ENCODE measurements at places on chromosomes 16 and 17. TPM values are rescaled to one million over a fixed set of nuclear protein-coding genes. Genes with fewer than 3 reads are reported as not detected.
A peak's percentile ranks its signal among the peaks of the same experiment; 100 is the strongest.

DNA sequence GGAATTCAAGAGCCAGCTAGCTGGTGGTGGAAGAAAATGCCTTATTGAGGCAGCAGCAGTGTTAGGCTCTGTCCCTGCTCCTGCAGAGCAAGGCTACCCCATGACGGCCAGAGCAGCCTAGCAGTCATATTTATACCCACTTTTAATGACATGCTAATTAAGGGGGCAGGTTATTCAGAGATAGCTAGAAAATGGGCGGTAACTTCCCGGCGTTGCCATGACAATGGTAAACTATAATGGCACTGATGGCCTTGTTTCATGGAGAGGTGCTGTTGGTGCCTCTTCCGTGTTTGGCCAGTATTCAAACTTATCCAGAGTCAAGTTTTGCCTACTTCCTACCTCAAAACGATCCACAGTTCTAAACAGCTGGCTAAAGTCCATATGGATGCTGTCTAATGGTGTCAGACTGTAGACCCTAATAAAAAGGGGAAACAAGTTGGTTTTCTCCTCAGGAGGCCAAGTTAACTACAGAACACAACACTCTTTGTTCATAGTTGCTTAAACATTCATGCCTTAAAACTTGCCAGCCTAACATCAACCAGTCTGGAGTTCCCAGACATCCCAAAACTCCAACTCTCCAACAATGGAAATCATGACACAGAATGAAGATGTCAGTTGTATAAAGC, 3.7 kb upstream of the SCNN1B start:
- no peak for DNase-seq

DNA sequence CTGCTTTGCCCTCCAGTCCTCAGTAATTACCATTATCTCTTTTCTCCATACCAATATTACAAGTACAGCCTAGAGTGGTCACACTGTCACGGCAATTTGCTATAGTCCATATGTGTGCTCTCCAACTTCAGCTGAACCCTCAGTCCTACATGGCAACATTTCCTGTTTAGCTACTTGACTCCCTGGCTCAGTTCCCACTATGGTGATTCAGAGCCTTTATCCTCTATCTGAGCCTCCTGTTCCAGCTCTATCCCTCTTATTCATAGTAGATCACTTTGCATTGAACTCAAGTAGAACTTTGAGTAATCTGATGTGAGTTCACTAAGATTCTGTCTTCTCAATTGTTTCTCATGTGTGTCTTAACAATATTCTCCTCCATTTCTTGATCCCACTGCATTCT, 43.7 kb upstream of the GOSR1 start:
- peak; percentile 97 for DNase-seq

DNA sequence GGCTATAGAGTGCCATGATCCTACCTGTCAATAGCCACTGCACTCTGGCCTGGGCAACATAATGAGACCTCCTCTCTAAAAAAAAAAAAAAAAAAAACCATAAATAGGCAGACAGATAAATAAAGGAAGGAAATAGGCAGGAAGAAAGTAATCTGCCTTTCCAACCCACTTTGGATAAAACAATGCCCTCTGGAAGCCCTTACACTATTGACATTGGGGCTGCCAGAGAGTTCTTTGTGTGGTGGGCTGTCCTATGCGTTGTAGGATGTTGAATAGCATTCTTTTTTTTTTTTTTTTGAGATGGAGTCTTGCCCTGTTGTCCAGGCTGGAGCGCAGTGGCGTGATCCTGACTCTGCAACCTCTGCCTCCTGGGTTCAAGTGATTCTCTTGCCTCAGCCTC, 7.2 kb upstream of the RFWD3 start:
- DNase-seq, result no peak

DNA sequence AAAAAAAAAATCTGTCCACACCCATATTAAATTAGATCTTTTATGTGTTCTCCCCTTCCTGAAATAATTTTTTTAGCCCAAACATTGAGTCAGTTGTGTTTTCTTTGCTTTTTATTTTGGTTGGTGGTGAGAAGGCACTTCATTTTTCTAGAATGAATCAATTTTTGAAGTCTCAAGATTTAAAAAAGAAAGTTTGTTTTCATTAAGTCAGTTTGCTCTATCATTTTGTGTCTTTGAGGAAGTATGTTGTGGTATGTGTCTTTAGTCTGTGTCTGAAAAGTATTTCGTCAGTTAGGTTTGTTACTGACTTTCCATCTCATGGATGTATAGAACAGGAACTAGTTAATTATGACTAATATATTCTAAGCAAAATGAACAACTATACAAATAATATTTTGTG, 3.8 kb downstream of the IGF2BP1 start:
- no peak for DNase-seq

DNA sequence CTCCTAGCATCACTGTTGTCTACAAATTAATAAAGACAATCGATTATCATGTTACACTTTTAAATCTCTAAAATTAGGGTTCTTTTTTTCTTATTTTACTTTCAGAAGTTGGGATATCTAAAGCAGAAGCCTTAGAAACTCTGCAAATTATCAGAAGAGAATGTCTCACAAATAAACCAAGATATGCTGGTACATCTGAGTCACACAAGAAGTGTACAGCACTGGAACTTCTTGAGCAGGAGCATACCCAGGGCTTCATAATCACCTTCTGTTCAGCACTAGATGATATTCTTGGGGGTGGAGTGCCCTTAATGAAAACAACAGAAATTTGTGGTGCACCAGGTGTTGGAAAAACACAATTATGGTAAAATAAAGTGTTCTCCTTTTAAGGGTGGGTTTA, 2.4 kb downstream of the RAD51C start:
- no peak for DNase-seq

- no peak for DNase-seq
Measured at GRCh38 chr17:65340401-65340800, 203.2 kb downstream of the RGS9 start.

Gene NDE1
- 64.9 TPM for total RNA-seq

Gene PITPNM3
- total RNA-seq, result 42.9 TPM

Gene FBXL16
- 0.64 TPM for total RNA-seq

Gene SUPT4H1
- total RNA-seq, result 52.1 TPM

Gene NAT9
- total RNA-seq, result 64.5 TPM

Gene TMEM235
- total RNA-seq, result not detected

Gene TMEM106A
- total RNA-seq, result 0.38 TPM

Gene KNOP1
- 15.0 TPM for total RNA-seq
